Mucosa of gallbladder (tissue), 1 donor: ENCODE measurements at places on chromosomes 5 and 9. TPM values are rescaled to one million over a fixed set of nuclear protein-coding genes. Genes with fewer than 3 reads are reported as not detected.

The ANAPC2 gene
- total RNA-seq: 64.6 TPM

The LRSAM1 gene
- 30.1 TPM for total RNA-seq

GRCh38 chr9:83383034-83383433 lies 155.2 kb downstream of the FRMD3 start:
- no peak for DNase-seq

DNA sequence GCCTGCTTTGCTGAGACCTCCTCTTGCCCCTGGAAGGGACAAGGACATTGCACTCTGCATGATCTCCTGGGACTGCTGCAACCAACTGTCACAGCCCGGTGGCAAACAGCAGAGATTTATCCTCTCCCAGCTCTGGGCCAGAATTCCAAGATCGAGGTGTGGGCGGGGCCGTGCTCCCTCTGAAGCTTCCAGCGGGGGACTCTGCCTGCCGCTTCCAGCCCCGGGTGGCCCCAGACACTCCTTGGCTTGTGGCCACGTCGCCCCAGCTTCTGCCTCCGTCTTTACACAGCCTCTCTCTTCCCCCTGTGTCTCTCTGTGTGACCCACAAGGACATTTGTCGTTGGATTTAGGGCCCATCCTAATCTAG lies 67.1 kb downstream of the COL5A1 start:
- no peak for DNase-seq

DNA sequence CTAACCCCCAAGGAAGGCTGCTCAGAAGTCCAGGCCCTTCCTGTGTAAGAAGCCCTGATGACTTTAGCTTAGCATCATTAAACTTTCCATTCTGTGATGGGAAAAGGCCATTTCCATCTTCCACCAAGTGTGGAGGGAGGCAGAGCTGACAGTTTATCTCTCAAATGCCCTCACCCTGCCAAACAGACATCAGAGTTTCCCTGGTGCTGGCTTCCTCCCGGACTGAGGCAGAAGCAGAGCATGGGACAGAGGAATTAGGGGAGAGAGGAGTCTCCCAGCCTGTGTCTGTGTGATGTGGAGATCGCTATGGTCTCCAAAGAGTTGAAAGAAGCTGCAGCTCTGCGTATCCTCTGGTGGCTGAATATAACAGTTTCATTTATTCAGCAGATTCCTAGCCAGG lies 57.4 kb upstream of the CTNNA1 start:
- DNase-seq: no peak

The PCDHGA1 gene
- 0.72 TPM for total RNA-seq

The TNIP1 gene
- 124 TPM for total RNA-seq

The ARL10 gene
- total RNA-seq: 6.6 TPM

DNA sequence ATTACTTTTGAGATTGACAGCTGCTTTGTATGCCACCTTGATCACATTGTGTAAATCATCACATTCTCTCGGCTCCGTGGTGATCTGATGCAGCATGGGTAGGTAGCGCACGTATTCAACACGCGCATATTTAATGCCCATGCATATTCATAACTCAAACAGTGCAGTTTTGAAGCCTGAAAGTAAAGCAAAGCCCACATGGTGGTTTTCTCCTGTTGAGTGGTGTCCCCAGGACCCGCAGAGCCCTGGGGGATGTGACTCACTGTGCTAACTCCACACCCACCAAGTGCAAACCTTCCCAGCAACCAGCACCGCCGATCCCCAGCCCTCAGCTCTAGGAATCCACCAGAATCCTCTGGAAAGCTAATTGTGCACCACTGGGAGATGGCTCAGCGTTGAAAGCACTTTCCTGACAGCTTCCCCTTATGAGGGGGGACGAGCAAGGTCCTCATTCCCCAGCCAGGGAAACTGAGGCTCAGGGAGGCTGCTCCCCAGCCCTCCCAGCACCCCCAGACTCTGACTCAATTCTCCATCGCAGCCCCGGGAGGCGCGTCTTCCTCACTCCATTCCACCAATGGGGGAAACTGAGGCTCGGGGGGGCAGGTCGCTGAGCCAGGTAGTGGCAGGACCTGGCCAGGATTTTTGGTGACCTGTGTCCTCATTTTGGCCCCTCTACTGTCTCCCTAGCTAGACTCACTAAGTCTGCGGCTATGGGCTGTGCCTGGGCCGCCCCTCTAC lies 46.4 kb downstream of the SARDH start:
- no peak for DNase-seq

DNA sequence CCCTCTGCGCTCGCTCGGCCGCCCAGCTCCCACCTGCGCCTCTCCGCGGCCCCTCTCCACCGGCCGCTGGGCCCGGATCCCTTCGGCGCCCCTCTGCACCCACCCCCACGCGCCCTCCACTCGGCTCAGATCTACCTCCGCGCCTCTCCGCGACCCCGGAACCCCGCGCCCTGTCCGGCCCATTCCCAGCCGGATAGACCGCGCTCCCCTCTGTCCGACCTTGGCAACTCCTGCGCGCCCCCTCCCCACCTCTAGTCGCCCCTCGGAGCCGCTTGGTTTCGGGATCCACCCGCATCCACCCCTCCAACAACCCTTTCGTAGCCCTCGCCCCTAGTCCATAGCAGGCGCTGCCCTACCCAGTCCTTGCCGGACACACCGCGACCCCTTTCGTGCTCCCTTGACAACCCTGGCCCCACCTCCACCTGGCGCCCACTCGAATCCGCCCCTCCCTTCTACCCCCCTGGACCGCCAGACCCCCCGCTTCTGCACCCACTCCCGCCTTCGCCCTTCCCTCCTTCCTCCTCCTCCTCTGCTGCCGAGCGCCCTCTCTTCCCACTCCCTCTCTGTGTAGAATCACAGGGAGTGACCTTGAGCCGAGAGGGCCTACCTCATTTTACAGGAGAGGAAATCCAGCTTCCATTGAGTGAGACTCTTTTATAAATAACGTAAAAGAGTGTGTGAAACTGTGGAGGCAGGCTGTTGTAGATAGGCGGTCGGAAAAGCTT lies 525 bp upstream of the AK3 start:
- DNase-seq: peak; percentile 21

DNA sequence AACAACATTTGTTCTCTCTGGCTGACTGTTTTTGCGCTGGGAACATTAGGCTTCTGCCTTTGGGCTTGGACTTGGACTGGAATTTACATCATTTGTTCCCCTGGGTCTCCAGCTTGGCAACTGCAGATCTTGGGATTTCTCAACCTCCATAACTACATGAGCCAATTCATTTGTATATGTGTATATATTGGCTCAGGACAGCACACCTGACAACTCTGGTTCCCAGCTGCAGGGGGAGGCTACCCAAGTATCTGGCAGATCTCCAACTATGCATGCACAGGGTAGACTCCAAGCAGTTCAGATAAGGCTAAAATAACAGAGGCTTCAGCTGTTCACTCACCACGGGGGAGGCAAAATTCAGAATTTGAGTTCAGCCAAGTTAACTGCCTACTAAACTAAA lies 31.6 kb upstream of the F2RL1 start:
- DNase-seq: peak; percentile 50

- no peak for DNase-seq
Observed at GRCh38 chr9:124632077-124632621, 125.0 kb upstream of the NR5A1 start.

The LECT2 gene
- total RNA-seq: not detected

The DBH gene
- total RNA-seq: 0.06 TPM

The IL13 gene
- total RNA-seq: not detected

- no peak for DNase-seq
Observed at GRCh38 chr5:77876316-77876715, 100.2 kb upstream of the TBCA start.

The GGTA1 gene
- 8.4 TPM for total RNA-seq

GRCh38 chr9:87722393-87723088 lies 3.4 kb upstream of the CTSL start:
- DNase-seq: no peak

DNA sequence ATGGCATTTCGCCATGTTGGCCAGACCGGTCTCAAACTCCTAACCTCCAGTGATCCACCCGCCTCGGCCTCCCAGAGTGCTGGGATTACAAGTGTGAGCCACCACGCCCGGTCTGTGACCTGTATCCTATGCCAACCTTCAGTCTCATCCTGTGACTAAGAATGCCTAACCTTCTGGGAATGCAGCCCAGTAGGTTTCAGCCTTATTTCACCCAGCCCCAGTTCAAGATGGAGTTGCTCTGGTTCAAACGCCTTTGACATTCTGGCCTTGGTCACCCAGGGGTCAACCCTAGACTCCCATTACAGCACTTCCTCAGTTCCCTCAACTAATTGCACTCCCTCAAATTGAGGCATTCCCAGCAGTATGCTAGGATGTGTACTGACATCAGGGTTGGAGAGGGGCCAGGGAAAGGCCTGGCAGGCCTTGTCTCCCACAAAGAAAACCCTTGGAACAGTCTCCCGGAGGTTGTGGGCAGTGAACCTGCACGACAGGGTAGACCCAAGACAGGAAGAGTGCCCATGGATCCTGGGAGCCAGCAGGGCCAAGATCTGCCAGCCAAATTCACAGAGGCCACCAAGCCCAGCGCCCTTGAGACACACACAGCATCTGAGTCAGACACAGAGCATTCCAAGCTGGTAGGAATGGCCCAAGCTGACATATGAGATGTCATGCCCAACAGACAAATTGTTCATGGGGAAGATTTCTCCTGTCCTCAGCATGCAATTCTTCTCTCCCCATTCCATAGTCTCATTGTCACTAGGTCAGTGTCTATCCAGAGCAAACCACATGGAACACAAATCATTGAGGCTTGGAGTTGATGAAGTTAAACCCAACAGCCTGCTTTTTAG lies 24.9 kb upstream of the SMU1 start:
- no peak for DNase-seq

The DAB2 gene
- 55.2 TPM for total RNA-seq

DNA sequence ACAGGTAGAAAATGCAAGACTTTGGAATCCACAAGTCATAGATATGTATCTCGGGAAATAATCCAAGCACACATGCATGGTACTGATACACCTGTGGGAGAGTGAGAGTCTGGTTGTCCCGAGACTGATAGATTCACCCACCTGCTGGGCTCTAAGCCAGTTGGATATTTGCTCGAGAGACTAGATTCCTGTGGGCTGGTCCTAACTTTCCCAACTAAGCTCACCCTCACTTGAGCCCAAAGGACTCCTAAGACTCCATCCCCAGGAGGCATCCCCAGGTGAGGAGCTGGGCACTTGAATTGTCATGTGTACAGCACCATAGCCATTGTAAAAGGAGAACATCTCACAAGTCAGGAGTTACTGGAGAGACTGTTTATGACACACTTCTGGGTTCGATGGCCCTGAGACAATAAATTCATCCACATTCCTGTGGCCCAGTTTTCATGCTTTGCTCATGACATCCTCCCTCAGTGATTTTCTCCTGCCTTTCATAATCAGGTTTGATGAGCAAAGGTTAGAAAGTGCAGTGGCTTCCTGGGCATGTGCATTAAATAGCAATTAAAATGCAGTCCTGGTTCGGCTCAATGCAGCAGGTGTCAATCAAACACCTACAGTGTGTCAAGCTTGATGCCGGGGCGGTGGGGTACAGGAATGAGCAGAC lies 18.1 kb downstream of the SLC1A1 start:
- DNase-seq: no peak

GRCh38 chr9:5269249-5269715 lies 35.2 kb downstream of the RLN2 start:
- no peak for DNase-seq

DNA sequence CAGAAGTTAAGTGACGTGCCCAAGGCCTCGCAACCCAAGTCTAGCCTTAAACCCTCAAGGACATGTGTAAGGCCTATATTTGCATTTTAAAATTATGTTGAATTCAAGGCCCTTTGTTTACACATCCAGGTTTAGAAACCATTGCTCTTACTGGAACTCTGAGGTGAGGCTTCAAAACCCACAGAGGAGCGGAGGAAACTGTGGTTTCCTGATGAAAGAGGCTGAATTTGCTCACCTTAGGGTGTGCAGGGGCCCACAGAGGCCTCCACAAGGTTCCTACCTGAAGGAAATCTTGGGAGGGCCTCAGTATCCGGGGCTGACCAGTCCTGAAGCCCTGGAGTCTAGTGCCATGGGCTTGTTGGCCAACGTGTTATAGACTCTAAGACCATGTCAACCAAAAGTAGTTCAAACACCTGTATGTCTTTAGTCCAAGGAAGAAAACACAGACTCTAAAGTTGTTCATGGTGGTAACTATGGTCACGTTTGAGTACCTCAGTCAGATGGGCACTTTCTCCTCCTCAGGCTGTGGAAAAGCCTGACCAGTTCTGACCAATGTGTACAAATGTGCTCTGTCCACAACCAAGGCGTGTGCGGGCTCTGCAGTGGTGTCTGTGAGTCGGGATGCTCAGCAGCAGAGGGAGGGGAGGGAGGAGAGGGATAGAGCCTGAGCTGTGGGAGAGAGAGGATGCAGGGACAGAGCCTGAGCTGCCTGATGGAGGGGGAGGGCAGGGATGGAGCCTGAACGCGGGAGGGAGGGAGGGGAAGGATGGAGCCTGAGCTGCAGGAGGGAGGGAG lies 124.6 kb upstream of the ERCC6L2 start:
- no peak for DNase-seq

The AJM1 gene
- total RNA-seq: 19.4 TPM

GRCh38 chr9:93305497-93306020 lies 121.6 kb downstream of the WNK2 start:
- no peak for DNase-seq

The VAV2 gene
- 64.4 TPM for total RNA-seq

GRCh38 chr5:21397693-21398092 lies 1409.7 kb upstream of the CDH18 start:
- DNase-seq: no peak

The ENTPD2 gene
- 41.1 TPM for total RNA-seq

DNA sequence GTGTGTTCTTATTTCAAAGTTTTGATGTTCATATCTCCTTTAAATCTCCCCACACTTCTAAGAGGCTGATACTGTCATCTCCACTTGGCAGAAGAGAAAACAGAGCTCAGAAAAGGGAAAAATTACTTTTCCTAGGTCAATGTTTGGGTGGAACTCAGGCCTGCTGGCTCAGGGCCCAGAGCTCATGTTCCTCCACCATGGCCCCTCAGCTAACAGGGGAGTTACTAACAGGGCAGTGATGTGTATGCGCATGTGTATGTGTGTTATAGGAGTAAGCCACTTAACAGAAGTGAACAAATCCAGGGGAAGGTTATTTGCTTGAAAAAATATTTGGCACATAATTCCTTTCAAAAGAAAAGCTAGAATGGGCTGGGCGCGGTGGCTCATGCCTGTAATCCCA lies 2.5 kb downstream of the C1QTNF2 start:
- DNase-seq: no peak

The SLCO6A1 gene
- total RNA-seq: not detected

DNA sequence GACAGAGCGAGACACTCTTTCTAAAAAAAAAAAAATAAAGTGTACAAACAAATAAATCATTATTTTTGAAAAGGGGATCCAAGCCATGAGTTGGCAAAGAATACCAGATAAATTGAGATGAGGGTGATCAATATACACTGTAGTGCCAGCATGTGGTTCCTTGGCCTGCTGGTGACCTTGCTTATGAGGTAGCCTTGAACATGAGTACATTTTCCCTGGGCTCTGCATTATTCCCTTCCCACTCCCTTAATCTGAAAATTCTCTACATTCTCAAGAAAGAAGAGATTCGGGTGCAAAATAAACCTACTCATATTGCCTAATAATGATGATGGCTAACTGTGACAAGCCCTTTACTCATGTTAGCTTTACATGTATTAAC lies 33.3 kb downstream of the SH3RF2 start:
- DNase-seq: no peak

The MED10 gene
- 27.7 TPM for total RNA-seq

The HTR1A gene
- not detected for total RNA-seq

GRCh38 chr5:59600998-59601397 lies 292.5 kb downstream of the PDE4D start:
- no peak for DNase-seq

The MEIKIN gene
- not detected for total RNA-seq

The OSTF1 gene
- total RNA-seq: 54.7 TPM
